ENCODE measurements at places on chromosomes 7 and 10.
A peak's percentile ranks its signal among the peaks of the same experiment; 100 is the strongest.

GRCh38 chr10:24255881-24256311 is 47.0 kb downstream of the KIAA1217 start:
- peak; percentile 16 for DNase-seq

DNA sequence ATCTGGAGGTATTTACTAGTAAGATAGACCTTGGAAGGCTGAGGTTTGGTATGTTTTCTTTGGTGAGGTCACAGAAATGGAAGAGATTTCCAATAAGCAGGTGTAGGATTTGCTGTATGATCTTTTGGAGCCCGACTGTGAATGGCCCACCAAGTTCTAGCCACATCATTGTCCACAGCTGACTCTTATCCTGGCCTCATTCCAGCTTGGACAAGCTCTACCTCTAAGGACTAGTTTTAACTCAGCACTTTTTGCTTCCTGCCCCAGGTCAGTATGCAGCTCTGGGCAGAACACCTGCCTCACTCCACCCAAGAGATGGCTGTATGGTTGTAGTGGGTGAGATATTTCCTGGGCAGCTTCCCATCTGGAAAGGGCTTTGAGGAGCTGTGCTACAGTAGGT is 6.1 kb upstream of the CPA4 start:
- DNase-seq: no peak

DNA sequence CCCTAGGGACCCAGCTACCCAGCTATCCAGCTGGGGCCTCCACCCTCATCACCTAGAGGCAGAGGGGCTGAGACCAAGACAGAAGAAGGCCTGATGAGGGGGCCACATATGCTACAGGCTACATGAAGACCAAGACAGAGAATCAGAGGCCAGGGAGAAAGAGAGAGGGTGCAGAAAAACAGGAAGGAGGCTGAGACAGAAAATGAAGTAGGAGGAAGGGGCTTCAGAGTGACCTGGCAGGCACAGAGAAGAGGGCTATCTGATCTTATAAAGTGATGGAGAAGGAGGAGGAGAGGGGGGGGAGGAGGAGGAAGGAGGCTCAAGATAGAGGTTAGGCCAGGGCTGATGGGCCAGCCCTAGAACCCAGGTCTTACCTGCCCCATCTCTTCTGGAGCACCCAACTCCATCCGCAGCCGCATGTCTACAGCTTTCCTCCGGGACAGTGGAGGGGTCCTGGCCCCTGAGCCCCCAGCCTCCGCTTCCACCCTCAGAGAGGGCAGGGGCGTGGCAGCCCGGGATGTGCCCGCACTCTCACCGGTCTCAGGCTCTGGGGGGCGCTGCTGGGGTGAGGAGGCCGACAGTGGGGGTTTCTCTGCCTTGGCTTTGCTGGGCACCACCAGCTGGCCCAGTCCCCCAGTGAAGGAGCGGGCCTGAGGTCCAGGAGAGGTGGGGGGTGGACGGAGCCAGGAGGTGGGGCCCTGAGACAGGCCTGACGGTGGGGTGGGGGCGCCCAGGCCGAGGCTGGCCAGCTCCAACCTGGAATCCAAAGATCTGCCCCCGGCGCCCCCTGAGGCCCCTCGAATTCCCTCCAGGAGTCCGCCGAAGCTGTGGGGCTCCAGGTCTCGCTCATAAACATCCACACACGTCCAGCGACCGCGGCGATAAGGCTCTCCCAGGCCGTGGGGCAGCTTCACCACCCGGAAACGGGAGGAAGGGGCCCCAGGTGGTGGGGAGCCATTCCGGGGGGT is 1.8 kb downstream of the TSC22D4 start:
- DNase-seq: no peak

DNA sequence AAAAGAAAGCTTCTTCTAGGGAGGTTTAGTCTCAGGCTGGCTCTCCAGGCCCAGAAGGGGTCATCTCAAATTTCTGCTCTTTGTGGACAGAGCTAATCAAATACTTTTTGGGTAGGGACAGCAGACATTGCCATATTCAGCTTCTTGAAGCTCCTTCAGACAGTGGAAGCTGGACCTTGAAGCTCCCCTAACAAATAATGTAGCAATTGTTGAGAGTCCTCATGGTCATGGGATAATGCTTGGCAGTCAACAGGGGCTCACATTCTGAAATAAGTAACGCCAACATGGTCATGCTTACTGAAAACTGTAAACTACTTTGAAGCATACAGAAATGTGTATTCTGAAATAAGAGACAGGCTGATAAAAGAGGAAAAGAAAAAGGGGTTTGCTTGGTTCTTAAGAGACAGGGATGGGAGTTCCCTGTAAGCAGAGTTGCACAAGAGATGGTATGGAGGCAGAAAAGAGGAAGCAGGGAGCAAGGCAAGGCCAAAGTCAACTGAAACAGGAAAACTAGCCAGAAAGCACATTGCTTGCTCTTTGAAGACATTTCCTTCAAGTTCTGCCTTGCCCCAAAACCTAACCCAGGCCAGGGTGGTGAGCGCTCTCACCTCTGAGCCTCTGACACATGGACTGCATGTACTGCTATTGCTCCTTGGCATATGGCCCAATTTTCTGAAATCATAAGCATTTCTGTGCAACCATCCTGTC is 53.1 kb upstream of the KMT2E start:
- no peak for DNase-seq

DNA sequence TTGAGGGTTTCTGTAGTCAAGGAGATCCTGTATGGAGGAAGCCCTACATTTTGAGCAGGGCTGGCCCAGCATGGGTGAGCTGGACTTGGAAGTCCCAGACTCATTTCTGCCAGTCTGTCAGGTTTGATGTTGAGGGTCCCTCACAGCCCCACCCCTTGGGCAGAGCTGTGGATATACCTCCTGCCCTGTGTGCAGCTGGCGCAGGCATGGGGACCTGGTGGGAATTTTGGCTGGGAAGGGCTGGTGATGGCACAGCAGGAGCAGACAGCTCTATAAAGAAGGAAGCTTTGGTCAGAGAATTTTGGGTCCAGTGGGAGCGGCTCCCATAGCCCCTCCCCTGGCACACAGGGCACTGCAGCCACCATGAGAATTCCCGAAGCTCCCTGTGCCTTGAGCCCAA is 482.6 kb downstream of the RPS24 start:
- DNase-seq: no peak

DNA sequence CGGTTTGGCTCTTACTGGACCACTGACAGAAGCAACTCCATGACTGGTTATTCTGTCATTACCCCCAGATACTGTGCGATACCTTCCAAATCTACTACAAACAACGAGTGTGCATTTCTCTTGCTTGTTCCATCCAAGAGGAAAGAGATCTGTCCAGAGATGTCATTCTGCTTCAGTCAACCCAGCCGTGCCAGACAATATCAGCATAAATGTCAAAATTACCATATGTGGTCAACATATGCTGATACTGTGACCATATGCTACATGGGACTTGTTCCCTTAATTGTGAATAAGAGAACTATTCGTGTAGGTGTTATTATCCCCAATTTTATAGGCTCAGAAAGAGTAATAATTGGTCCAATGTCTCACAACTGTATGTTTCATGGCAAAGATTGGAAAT is 143.2 kb upstream of the PRSS1 start:
- no peak for DNase-seq

DNA sequence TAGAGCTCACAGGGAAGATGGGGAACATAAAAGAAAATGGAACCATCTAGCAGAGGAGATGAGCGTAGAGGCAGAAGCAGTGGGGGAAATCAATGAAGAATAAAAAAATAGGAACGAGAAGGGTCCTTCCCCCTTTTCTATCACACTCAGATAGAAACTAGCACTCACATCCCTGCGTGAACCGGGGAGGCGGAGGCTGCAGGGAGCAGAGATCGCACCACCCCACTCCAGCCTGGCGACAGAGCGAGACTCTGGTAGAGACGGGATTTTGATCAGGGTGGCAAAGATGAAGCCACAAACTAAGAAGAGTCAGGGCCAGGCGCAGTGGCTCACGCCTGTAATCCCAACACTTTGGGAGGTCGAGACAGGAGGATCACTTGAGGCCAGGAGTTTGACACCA is 64.7 kb upstream of the ECHDC3 start:
- DNase-seq: no peak

- no peak for DNase-seq
Measured at GRCh38 chr10:113609704-113610108, 54.1 kb downstream of the NRAP start.

GRCh38 chr10:71233482-71233892 is 21.1 kb downstream of the UNC5B start:
- DNase-seq: no peak

GRCh38 chr7:31126976-31127375 is 74.9 kb downstream of the ADCYAP1R1 start:
- DNase-seq: peak; percentile 21

- no peak for DNase-seq
Measured at GRCh38 chr7:98278408-98278807, 3.1 kb upstream of the BRI3 start.

- no peak for DNase-seq
Measured at GRCh38 chr10:122239578-122240257, 31.4 kb upstream of the BTBD16 start.

DNA sequence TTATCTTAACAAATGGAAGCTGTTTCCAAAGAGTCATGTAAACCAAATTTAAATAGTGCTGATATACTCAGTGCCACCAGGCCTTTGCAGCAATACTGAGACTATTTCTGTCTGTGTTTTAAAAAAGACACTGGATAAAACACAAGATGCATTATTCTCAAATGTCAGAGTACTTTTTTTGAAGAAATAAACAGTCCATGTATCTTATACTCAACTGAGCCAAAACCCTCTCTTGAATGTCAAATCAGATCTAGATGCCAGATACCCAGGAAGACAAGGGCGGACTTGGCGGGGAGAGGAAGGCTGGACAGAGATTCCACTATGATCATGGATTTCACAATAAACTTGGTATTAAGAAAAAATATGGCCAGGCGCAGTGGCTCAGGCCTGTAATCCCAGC is 127.6 kb downstream of the COBL start:
- DNase-seq: no peak

DNA sequence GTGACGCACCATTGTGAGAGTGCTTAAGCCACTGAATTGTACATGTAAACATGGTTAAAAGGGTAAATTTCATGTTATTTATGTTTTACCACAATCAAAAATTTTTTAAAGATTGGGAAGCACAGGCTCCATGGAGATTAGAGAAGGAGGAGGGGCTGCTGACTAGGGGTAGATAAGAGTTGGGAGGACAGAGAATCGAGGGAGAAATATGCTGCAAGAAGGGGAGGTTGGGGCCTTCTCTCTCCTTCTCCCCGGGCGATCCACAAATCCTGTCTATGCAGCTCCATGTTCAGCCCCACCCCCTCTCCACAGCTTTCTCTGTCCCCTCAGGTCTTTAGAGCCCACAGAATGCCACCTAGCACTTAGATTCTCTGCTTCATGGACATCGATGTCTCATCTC is 12.1 kb downstream of the ZNF467 start:
- no peak for DNase-seq

- DNase-seq: no peak
Measured at GRCh38 chr10:80171248-80171660, 34.1 kb downstream of the ANXA11 start.

DNA sequence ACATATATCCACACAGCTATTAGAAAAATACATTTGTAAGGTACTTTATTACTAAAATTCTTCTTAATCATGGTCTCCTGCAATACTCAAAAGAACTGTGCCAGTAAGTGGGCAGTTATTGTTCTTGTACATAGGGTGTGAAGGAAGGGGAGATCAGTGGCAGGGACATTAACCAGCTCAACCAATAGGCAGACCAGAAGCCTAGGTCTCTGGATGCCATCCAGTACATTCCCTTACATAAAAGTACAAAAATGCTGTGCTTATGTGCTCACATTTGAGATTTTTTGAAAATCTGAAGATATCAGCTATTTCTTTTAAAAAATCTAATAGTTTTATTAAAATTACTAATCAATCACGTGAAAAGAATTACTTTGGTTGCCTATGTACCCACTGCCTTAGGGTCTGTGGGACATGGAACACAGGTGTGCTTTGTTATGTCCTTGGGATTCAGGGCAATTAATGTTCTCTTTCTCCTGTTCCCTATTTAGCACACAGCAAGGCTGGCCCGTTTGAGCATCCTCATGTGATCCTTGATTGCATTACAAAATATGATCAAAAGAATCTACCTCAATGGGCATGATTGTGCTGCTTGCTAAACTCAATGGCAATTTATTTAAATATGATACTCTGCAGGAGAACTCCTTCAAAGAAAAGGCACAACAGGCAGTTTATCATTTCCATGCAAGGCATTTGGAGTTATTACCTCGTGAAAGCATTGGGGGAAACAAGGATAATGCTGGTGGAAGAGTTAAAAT is 22.7 kb downstream of the TWIST1 start:
- DNase-seq: no peak

DNA sequence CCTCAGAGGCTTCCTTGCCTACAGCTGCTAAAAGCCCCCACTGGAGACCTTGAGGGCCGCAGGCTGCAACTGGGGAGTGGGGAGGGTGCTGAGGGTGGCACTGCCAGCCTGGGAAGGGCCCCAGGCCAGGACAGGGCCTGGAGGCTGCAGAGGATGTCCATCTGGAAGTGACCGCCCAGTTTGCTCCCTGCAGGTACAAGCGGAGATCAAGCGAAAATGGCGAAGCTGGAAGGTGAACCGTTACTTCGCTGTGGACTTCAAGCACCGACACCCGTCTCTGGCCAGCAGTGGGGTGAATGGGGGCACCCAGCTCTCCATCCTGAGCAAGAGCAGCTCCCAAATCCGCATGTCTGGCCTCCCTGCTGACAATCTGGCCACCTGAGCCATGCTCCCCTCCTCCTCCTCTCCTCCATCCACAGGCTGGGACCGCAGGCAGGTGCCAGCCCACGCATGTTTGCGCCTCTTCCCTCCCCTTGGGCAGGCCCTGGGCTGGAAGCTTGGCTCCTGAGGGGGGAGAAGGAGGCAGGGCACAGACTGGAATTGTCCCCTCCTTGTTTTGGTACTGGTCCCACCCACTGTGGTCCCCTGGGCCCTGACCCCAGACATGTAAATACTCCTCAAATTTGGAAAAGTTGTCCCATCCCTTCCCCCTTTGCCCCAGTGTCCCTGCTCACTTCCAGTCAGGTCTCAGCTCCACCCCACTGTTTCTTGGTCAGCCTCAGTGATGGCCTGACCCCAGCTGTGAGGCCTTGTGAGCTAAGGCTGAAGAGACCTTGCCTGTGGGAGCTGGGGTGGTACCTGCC is 54.4 kb downstream of the ADCYAP1R1 start:
- DNase-seq: no peak

GRCh38 chr7:92608380-92609322 is 18.5 kb upstream of the FAM133B start:
- peak; percentile 59 for DNase-seq

GRCh38 chr10:43040482-43041256 is 36.2 kb upstream of the RET start:
- DNase-seq: no peak

- DNase-seq: no peak
Measured at GRCh38 chr7:139730746-139731612, 46.8 kb downstream of the HIPK2 start.

GRCh38 chr10:23613900-23614299 is 175.0 kb downstream of the OTUD1 start:
- DNase-seq: no peak

- DNase-seq: peak; percentile 57
Measured at GRCh38 chr7:47179812-47180515, 401.9 kb downstream of the TNS3 start.

Measured in NCI-H1105 treated with DMSO at 0.1 percent for 48 hours (cell line).